ENCODE measurements at places on chromosomes 4 and X.
A peak's percentile ranks its signal among the peaks of the same experiment; 100 is the strongest.

- peak; percentile 39 for DNase-seq
These were observed 148.4 kb upstream of the SPRY1 start for GRCh38 chr4:123248085-123248659.

DNA sequence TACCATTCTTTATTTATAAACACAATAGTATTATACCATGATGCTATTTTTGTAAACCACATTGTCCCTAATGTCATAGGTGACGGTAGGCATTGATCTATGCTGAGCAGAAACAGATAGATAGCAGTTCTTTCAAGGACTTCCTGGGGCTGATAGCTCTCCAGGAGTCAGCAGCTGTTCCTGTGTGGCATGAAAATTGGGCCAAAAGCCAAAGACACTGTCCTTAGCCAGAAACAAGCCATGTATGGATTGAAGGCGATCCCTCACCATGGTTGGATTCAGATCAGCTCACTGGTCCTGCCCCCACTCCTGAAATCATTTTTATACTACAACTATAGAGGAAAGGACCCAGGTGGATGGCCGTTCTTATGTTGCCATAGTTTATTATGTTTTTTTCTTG is 53.6 kb downstream of the DDX60 start:
- peak; percentile 4 for DNase-seq

GRCh38 chr4:4542774-4543485 is 1.1 kb upstream of the STX18 start:
- DNase-seq, result no peak

DNA sequence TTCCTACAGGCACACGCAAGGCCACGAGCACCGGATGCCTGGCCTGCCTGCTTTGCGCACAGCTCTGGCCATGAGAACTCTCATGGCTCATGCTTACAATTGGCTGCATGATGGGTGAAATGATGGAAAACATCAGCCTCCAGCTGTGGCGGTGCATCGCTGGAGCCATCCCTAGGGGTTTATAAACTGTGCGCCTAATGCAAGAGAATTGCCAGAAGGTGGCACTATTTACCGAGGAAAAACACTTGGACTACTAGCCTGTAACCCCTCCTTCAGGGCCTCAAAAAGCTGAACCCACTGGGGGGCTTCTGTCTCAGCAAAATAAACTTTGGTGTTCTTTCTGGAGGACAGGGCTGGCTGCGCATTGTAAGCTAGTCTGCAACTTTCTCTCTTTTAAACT is 51.9 kb downstream of the PHKA2 start:
- DNase-seq, result peak; percentile 46

- peak; percentile 39 for DNase-seq
These were observed 98.9 kb downstream of the TLL1 start for GRCh38 chr4:165971933-165972332.

GRCh38 chrX:111168314-111168713 is 72.3 kb downstream of the PAK3 start:
- DNase-seq, result peak; percentile 0

DNA sequence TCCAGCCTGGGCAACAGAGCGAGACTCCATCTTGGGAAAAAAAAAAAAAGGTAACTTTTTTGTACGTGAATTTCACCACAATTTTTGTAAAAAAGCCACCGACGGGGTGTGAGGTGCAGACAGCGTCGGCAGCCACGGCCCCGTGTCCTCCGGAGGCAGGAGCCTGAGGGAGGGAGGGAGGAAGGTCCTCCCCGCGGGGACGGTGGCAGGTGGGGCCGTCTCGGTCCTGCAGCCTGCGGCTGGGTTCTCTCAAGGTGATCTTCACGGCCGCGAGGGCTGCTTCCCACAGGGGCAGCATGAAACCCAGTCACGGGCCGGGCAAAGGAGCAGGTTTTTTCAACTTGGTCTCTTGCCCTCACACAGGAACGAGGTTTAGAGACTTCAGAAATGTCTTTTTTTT is 14.0 kb downstream of the PLCXD1 start:
- no peak for DNase-seq

- DNase-seq, result no peak
These were observed 3.1 kb downstream of the PPA2 start for GRCh38 chr4:105470766-105471165.

DNA sequence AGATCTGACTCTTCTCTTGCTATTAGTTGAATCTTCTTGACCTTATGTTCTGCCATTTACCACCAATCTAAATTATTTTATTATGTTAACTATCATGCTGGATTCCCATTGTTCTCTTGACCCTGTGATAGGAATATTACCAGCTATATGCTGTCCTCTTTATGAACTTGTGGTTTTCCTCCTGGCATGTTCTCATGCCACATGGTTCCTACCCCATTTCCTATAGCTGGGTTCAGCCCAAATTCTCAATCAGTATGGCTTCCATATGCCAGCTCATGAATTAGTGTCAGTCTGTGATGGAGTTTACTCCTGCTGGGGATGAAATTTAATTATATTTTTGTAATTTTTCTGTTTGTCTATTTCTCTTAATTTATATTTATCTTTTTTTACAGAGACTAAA is 430.5 kb downstream of the SMARCA1 start:
- no peak for DNase-seq

DNA sequence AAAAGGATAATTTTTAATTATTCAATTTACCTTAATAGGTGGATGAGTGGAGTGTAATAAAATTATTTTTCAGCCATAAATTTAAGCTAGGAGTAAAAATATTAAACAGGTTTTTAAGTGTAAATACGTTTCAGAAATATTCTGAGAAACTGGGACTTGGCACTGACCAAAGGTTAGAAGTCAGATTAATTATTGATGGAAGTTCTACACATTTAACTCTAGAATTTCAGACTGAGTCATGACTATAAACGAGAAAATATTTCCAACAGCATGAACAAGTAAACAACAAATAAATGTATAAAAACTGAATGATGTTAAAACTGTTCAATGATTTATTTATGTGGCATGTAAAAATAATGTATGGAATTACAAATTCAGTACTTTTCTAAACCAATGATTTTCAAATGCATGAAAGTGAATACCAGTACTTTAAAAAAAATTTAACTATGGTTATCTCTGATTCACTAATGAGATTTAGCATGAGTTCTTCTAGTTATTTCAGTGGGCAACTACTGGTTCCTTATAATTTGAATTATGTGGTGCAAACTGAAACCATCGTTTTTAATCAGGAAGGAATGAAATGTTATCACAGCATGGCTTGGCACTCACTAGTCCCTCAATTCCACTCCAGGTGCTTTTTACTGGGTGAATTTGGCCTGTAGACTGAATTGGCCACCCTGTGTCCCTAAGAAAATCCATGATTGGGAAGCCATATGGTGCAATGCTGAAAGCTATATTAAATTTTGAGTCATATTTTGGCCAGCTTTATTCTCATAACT is 244.2 kb downstream of the FSTL5 start:
- DNase-seq, result no peak

- no peak for DNase-seq
These were observed 366.6 kb upstream of the GALNT7 start for GRCh38 chr4:172802032-172802431.

- no peak for DNase-seq
These were observed 21.6 kb upstream of the WDR17 start for GRCh38 chr4:176043838-176044588.

GRCh38 chrX:71541210-71542022 is 8.5 kb downstream of the OGT start:
- DNase-seq, result peak; percentile 88

DNA sequence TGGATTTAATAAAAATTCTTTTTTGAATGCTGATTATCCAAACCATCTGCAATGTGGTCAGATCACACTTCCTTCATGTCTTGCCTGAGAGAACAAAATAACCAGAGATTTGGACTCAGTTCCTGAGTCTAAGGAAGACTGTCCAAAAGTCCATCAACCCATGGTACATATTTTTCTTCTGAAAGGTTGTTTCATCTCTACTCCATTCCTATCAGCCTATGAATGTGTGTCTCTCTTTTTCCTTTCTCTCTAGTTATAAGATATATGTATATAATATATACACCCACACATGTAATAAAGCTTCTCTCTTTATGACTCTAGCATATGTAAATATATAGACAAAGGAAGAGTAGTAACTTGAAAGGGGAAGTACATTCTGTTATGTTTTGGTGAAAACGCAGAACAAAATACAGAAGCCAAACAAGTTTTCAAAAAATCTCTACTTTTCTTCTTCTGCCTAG is 226.9 kb downstream of the ARHGAP24 start:
- DNase-seq, result no peak

DNA sequence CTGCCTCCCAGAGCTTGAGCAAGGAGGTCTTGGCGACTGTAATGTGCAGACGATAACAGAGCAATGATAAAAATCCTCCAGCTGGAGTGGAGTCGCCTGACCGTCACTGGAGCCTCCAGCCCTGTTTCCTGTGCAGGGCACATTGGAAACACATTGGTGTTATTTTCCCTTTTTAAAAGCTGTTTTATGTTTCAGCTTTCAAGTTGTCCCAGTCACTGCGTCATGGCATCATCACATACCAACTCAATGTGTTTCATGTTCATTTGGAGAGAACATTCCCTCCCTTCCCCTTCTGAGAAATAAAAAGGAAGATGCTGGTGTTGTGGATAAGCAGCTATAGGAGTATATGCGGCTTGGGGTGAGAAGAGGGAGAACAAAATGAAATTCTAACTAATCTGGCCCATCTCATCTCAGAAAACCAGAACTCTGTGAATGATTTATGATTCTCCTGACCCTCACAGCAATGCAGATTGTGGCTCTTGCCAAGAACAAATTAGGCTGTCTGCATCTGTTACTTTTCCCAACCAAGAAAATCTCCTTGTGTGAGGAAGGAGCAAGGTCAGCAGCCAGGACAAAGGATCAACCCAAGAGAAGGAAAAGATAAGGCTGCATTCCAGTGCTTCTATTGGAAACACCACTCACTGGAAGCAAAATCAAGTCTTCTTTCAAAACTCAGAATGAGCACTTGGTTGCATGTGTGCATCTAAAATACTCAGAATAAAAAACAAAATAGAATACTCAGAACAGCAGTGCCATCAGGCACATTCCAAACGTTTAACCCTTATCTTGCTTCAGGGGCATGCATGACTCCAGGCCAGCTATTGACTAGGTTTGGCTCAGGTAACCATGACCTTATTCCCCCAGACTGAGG is 134.4 kb downstream of the RASL11B start:
- peak; percentile 75 for DNase-seq

GRCh38 chr4:73703320-73703719 is 37.0 kb upstream of the CXCL8 start:
- DNase-seq, result no peak

GRCh38 chr4:40152637-40153036 is 44.2 kb upstream of the RHOH start:
- no peak for DNase-seq

- DNase-seq, result peak; percentile 38
These were observed 27.4 kb downstream of the HMGN5 start for GRCh38 chrX:81174286-81174685.

GRCh38 chrX:37871626-37872302 is 24.4 kb upstream of the DYNLT3 start:
- DNase-seq, result peak; percentile 87

- peak; percentile 13 for DNase-seq
These were observed 191.2 kb downstream of the RRAGB start for GRCh38 chrX:55908661-55909212.

DNA sequence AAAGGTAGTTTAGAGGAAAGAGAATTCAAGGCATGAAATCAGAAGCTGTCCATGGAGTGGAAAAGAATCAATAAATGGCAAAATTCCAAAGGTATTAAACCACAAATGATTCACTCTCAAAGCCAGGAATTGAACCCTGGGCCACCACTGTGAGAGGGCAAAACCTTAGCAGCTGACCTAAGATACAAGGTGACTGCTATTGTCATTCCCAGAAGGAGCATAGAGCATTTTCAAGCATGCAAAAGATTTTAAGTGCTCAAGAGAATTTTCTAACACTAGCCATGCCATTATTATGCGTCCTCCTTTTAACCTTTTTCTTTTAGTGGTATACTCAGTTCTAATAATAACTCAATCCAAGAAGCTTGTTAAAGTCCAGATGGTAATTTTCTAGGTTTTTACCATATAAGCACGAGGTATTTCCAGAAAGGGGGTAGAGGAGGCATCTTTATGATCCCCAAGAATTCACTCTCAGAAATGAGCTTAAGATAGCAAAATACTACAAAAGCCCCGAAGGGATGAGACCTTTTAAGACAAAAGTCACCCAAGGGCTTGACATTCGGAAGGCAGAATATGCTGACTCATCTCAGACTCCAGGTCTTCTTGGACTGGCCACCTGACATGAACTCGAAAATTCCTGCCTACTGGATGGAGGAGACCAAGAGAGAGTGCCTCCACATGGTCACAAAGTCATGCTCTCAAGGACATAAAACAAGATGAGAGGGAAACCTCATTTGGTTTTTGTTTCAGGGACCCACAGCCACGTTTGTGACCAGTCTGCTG is 13.8 kb upstream of the PAGE5 start:
- no peak for DNase-seq

DNA sequence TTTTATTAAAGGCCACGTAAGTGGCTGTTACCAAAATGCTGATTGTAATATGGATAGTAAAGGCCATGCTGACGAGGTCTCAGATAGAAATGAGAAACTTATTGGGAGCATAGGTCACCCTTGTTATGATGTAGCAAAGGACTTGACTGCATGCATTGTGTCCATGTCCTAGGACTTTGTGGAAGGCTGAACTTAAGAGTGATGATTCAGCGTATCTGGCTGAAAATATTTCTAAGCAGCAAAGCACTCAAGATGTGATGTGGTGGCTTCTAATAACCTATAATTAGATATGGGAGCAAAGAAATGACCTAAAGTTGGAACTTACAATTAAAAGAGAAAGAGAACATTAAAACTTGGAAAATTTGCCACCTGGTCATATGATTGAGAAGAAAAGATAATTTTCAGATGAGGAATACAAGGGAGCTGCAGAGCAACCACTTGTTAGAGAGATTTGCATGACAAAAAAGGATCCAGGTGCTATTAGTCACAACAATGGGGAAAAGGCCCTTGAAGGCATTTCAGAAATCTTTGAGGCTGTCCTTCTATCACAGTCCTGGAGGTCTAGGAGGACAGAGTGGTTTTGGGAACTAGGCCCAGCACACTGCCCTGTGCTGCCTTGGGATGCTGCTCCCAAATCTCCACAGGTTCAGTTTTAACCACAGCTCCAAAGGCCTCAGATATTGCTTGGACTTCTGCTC is 793.7 kb upstream of the LCORL start:
- DNase-seq, result no peak

GRCh38 chr4:186554914-186555827 is at the start of gene MTNR1A:
TSS of gene MTNR1A (minus strand) at chr4:186555567. CDS start at chr4:186555365, 202 bp downstream.
- DNase-seq, result no peak

GRCh38 chrX:6738518-6739470 is 203.9 kb upstream of the VCX3A start:
- DNase-seq, result no peak

DNA sequence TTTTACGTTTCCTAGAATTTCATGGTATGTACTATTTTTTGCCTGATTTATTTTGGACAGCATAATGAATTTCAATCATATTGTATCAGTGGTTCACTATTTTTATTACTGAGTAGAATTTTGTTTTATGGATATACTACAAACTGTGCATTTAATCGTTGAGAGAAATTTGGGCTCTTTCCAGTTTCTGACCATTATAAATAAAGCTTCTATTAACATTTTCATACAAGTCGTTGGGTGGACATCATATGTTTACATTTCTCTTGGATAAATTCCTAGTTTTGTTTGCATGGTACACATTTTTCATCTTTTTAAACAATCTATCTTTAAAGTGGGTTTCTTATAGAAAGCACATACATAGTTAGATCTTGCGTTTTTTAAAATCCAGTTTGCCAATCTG is 472.7 kb upstream of the MAGEB18 start:
- DNase-seq, result no peak

Data from EH (cell line).